ENCODE measurements at places on chromosomes 7 and 10.
A peak's percentile ranks its signal among the peaks of the same experiment; 100 is the strongest.

GRCh38 chr10:99620711-99621453 lies 643 bp upstream of the SLC25A28 start:
- DNase-seq, result peak; percentile 95

- no peak for DNase-seq
Observed at GRCh38 chr10:1370298-1370697, 314.1 kb downstream of the WDR37 start.

DNA sequence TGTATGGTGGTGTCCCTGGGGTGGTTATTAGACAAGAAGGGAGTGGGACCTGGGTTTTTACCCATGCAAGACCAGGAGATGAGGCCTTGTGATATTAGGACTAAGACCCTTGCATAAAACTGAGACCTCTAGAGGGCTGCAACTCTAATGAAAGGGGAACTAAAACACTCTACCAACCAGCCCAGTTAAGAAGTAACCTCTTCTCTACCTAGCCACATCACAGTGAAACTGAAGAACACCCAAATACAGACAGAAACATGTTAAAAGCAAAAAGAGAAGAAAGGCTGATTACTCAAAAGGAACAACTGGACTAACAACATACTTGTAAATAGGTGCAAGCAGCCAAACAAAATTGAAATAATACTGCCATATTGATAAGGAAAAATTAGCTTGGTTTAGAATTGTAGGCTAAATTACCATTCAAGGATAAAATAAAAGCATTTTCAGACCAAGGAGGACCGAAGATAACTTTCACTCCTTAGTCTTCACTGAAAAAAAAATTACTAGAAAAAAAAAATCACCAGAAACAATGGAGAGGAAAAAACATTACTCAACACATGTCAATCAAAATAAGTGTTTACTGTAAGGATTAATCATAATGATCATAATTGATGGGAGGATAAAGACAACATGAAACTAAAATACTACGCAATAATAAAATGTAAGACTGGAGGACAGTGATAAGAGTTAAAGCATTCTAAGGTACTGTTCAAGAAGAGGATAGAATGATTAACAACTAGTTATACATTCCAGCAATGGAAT lies 27.6 kb downstream of the ERLIN1 start:
- no peak for DNase-seq

- peak; percentile 40 for DNase-seq
Observed at GRCh38 chr10:49594594-49594993, 15.5 kb upstream of the SLC18A3 start.

- peak; percentile 60 for DNase-seq
Observed at GRCh38 chr10:119199231-119199992, 8.0 kb upstream of the GRK5 start.

Measured in activated CD4-positive, alpha-beta memory T cell treated with anti-CD3 and anti-CD28 coated beads for 36 hours (primary cell).